Activated CD4-positive, alpha-beta memory T cell treated with anti-CD3 and anti-CD28 coated beads for 36 hours (primary cell): ENCODE measurements at places on chromosomes 7 and 10. TPM values are rescaled to one million over a fixed set of nuclear protein-coding genes. Genes with fewer than 3 reads are reported as not detected.

- DNase-seq, result no peak
These were observed 939.4 kb downstream of the GATA3 start for GRCh38 chr10:8993864-8994263.

DNA sequence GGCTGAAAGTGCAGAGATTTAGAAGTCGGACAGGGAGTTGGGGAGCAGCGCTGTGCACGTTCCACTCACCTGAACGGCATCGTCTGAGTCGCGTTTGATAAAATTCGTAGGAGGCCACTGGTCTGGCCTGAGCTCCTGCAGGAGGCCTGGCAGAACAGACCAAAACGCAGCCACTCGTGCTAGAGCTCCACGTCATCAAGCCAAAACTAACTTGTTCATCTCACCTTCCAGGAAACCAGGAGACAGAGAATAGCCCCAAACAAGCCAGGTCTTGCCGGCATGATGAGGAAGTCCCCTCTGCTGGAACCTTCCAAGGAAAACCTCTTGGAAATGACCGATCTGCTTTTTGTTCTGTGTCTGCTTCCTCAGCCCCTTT, 43.4 kb upstream of the DNAJB6 start:
- DNase-seq, result no peak

SHTN1 gene
- 0.29 TPM for total RNA-seq

ALOX5 gene
- 1.1 TPM for total RNA-seq

GRCh38 chr7:54839575-54840213, 80.7 kb upstream of the SEC61G start:
- peak; percentile 22 for DNase-seq

DNA sequence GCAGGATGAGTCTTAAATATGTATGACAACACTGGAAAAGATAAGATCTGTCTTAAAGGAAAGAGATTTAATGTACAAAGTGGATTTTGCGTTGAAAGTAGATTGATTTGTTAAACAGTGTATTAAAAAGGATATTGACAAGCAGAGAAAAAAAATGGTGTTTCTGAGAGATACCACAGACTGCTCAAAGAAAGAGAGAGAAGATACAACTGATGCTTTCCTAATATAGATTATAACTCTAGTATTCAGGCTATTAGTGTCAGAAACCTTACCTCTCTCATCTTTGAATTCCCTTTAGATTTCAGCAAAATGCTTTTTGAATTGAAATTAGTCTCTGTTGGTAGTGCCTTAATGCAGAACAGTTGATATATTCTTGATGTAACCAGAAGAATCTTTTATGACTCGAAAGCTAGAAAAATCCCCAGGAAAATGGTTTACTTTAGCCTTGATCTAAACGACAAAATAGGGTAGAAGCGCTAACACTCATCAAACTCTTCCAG, 550.7 kb downstream of the INHBA start:
- DNase-seq, result no peak

DNA sequence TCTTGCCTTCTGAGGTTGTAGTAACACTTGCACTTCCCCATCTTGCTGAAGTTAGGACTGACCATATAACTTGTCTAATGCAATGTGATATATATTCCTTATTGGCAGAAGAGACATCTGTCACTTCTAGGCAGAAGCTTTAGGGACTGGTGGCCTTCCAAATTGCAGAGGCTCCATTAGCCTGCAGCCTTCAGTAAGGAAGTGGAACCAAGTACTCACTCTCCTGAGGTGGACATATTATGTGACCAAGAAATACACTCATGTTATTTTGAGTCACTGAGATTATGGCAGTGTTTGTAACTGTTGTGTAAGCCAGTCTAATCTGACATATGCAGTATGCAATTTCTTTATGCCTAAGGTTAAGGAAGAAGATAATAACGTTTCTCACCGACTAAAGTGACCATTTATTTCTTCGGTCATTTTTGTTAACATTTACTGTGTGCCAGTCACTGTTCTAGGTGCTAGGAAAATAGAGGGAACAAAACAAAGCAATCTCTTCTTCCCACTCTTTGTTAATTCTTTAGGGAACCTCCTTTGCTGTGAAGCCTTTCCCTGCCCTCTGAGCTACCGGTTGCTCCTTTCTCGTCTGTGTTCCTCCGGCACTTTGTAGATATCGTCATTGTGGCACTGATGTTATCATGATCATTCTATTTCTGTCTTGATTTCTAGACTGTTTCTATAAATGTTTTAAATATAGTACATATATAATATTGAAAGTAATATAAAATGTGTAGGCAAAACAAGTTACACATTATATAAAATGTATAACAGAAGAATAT, 52.9 kb upstream of the HBP1 start:
- DNase-seq, result no peak

- DNase-seq, result no peak
These were observed 5.2 kb downstream of the LAT2 start for GRCh38 chr7:74214816-74215630.

GRCh38 chr10:17228091-17229015, at the start of gene VIM:
VIM (plus strand) TSS chr10:17228241; CDS start chr10:17229423, 1,182 bp downstream.
- peak; percentile 93 for DNase-seq

DNA sequence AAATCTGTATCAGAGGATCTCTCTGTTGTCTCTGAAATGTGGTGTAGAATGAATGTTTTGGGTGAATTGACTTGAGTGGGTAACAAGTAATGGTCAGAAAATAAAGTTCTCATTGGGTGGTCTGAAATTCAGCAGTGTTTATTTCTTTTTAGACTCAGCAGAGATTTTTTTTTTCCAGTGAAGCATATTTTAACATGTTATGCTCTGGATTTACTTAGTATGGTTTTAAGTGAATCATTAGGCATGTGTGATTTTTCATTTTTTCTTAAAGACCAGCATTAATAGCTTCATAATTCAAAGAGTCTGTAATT, 63.5 kb downstream of the REEP3 start:
- DNase-seq, result no peak

DNA sequence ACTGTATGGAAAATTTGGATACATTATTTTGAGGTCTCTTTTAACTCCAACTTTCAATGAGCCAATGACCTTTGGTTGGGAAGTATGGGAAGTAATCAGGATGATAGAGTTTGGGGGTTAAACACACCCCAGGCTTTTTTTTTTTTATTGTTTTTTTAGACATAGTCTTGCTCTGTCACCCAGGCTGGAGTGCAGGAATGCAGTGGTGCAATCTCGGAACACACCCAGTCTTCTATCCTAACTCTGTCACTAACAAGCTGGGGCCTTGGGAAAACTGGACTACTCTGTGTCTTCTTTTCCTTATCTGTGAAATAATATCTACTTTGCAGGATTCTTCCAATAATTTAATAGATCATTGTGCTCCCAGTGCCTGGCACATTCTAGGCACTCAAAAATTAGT, 37.6 kb upstream of the AGBL3 start:
- no peak for DNase-seq

GRCh38 chr7:117630907-117631564, 151.2 kb downstream of the CFTR start:
- no peak for DNase-seq

DNA sequence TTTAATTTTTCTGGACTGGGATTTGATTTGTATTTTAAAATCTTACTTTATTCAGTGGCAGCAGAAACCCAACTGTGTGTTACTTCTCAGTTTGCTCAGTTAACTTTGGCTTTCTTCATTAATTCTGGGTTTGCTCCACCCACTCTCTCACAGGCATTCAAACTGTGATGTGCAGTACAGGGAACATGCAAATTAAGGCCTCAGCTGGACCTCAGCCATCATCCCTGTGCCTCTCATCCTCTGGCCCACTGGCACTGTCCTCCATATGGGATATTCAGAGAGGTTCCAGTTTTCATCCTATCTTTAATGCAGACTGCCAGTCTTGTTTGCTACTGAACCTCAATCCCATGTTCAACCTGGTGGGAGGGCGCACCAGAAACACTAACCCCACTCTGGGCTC, 743.4 kb upstream of the IGFBP3 start:
- no peak for DNase-seq

- DNase-seq, result no peak
These were observed 215.0 kb upstream of the SEMA3E start for GRCh38 chr7:83863906-83864305.

MACROH2A2 gene
- total RNA-seq, result 4.1 TPM

- no peak for DNase-seq
These were observed 48.4 kb downstream of the MPP7 start for GRCh38 chr10:28254290-28254985.

GRCh38 chr7:135650831-135651573, 11.3 kb upstream of the STMP1 start:
- no peak for DNase-seq

- DNase-seq, result no peak
These were observed 168.3 kb downstream of the UBE2H start for GRCh38 chr7:129784437-129784782.

- DNase-seq, result no peak
These were observed 606.2 kb downstream of the LRMDA start for GRCh38 chr10:76037531-76038155.

GRCh38 chr10:70925377-70926225, 37.2 kb upstream of the PCBD1 start:
- DNase-seq, result peak; percentile 65

RPP38 gene
- total RNA-seq, result 18.3 TPM

GRCh38 chr10:4151466-4151865, 366.5 kb upstream of the KLF6 start:
- no peak for DNase-seq

- DNase-seq, result no peak
These were observed 222.1 kb upstream of the AOAH start for GRCh38 chr7:36946401-36946739.

GRCh38 chr7:125930848-125931247, 1001.2 kb upstream of the POT1 start:
- no peak for DNase-seq

DNA sequence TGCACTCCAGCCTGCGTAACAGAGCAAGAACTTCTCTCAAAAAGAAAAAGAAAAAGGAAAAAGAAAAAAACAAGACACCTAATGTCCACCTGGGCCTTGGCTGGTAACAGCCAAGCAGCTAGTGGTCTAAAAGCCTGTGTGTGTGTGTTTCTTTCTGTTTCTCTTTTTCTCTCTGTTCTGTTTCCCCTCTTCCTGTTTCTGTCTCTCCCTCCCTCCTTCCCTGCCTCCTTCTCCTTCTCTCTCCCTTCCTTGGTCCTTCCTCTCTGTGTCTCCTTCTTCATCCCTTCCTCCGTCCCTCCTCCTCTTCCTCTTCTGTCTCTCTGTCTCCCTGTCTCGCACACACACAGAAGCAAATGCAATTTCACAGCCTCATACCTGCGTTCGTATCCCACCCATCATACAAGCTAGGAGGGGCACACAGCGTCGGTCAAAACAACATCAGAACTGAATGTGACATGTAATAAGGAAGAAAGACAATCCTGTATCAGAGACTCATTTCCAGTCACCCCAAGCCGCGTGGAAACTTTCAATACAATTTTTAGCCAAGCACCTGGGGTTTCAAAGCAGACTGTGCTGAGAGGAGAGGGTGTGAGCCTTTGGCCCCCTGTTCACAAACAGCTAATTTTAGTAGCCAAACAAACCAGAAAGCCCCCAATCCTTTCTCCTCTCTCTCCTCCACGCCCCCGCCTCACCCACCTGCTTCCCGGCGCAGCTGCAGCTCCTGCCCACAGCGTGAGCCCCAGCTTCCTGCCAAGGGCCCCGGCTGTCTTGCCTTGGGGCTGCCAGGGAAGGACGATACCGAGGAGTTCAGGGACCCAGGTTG, 50.2 kb upstream of the GNA12 start:
- DNase-seq, result peak; percentile 84

LRRD1 gene
- not detected for total RNA-seq

BMPER gene
- total RNA-seq, result not detected

GRCh38 chr10:45080331-45080730, 79.6 kb downstream of the ZNF22 start:
- no peak for DNase-seq

PRKRIP1 gene
- total RNA-seq, result 22.6 TPM

- peak; percentile 89 for DNase-seq
These were observed at the start of gene COPS6 for GRCh38 chr7:100088621-100089457. COPS6 (plus strand) TSS chr7:100088969; CDS start chr7:100088991, 22 bp downstream.

DNA sequence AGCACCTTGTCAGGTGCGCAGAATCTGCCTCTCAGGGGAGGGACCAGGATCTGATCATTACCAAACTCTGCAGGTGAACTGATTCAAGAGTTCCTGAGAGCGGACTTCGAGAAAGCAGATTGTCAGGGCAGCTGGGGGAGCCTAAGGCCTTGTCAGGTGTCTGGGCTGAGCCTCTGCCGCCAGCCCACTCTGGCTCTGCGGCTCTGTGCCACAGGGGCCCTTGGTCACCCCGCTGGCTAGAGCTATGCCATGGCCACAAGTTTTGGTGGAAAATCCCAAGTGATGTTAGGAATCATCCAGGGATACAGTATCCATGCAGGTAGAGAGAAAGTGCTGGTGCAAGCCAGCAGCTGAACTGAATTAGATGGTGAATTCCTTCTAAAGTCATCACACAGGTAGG, 4.2 kb downstream of the ADAMTS14 start:
- DNase-seq, result no peak

DNA sequence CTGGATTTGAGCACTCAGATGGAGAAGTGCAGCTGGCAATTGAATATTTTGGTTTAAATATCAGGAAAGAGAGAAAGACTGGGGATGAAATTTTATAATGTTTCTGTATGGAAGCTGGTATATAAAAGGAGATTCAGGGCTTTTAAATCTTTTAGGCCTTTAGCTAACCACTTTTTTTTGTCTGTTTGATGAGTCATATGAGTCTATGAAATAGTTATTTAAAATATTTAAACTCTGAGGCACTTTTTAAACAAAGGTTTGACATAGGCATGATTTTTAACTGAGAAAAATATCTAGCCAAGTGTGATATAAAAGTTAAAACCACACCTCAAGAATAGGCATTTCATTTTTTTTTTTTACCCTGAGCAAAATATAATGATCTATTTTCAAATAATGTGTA, 944.3 kb downstream of the GATA3 start:
- no peak for DNase-seq

DNA sequence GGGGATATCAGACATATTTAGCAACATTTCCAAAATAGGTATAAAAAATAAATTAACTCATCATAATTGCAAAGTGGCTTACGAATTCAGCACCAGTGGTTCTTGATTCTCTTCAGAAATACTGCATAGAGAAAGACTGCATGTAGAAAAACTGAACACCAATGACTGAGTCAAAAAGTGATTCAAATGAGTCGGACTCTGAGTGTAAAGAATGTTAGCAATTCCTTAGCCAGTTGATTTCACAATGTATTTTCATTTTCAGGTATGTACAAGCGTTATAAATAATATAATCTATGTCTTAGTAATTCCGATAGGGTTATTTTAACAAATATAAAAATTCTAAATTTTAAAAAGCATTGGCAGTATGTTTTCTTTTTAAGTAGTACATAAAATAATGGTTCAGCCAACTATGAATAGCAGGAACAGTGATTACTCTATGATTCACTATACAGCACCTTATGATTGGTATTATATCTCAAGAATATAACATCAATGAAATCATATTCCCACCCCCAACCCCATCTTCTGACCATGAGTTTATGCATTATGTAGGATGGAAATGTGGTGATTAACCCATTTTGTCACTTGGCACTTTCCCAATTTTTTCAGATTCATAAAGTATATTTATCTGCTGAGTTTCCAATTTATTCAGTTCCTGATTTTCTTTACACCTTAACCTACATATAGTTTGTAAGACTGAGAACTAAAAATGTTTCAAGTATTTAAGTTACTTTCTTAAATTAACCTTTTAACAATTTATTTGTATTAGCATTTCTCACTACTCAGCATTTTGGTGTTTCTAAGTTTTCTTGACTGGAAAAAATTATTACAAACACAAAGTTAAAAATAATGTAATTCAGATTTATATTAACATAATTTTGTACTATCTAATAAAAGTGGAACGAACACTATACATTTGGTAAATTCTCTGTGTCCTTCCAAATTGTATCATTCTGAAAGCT, 33.9 kb downstream of the DNAJC1 start:
- no peak for DNase-seq

CPA4 gene
- 0.45 TPM for total RNA-seq
